A549 (cell line): ENCODE measurements at places on chromosomes 12 and 14.

DNA sequence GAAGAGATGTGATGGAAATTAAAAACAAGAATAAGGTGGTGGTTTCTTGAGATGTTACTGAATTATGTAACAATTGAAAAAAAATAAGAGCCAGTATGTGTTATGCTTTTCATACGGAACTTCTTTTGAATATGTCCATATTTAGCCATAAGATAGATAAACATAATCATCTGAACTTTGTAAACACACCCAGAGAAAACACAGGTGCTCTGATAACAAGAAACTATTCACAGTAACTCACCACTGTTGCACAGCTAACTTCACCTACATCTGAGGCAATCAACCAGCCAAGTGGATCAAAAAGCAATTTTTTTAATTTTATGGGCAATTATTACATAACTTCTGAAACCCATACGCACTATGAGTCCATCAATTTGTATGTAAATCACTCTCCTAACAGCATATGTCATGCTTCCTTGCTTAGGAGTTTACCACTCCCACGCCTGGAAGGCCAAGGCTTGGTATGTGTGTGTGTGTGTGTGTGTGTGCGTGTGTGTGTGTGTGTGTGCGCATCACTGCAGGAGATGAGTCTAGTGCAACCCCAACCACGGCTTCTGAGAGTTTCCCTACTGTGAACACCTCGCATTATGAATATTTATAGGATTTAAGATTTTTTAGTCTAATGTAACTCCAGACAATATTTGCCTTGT lies 443.4 kb downstream of the BCAT1 start:
- DNase-seq = no peak

DNA sequence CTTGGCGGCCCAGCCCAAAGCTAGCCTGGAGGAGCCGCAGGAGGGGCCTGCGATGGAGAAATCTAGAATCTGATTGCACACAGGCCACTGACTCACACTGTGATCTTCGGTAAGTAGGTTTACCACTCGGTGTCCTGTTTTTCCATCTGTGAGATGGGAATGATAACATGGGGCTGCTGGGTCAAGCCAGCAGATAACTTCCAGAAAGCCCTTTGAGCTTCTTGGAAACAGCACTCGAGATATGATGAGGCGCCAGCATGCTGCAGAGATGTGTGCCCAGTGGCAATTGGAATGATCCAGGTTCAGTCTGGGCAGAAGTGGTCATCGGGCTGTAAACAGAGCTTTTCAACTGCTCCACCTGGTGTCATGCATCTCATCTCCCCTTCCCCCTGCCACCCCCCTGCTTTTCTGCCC lies 771.3 kb upstream of the TBX3 start:
- DNase-seq = no peak

DNA sequence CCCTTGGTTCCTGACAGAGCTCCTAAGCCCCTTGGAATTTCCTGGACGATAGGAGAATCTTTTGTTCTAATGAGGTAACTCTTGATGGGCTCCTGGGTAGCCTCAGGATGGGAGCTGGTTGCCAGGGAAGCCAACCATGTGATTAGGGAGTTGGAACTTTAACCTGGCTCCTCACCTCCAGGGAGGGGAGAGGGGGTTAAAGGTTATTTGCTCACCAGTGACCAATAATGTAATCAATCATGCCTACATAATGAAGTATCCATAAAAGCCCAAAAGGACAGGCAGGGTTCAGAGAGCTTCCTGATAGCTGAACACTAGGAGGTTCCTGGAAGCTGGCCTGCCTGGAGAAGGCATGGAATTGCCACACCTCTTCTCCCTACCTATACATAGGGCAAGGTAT lies 6.2 kb upstream of the CNOT2 start:
- DNase-seq = no peak

DNA sequence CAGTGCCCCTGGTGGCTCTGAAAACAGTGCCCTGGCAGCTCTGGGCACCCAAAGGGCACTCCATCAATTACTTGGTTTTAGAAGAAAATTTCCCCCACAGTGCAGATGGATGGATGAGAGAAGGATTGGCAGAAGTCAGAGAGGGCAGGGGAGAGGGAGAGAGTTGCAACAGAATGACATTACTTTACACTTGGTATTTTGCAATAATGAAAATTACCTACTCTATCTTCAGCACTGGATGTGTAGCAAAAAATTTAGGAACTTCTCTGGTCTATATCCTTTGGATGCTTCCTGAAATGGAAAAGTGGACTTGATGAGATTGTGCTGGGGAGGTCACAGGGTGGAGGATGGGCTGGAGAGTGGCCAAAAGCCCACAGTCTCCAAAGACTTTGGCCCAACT lies 193.2 kb downstream of the CHST11 start:
- DNase-seq = no peak

DNA sequence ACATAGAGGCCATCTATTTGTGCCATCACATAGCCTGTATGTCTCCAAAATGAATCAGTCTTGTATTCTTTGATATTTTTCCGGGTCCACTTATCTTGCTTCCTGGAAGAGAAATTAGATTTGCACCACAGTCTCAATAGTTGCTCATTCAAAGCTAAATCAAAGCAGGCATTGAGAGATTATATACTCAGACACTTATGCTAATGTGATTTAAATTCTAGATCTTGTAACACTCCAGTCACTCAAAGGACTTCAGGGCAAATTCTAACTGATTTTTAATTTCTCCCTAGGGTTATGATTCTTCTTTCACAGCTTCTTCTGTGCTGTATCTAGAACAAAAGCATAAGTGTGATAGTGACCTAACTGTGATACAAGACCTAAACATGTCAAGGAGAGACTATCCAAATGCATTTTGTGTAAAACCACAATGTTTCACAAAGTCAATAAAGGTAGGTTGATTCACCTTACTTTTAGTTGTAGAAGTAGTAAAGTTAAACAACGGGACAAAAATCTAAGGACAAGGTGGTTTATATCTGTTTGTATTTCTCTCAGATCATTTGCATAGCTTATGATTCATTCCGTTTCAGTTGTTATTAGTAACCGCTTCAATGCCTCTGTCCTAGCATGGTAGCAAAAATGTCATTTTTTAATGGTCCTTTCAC lies 26.8 kb downstream of the PLBD1 start:
- DNase-seq = no peak

DNA sequence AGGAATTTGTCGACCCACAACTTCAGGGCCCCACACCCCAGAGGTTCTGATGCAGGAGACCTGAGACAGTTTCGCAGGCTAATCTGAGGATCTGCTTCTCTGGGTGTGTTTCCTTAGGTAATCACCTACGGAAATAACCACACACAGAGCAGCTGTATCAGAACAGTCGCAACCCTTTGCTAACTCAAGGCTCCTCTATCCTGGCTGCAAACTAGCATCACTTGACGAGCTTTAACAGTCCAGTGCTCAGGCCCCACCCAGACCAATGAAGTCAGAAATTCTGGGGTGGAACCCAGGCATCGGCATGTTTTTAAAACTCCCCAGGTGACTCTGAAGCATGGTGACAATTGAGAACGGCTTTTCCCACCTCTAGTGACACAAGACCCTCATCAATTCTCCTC lies 20.7 kb downstream of the SLC7A7 start:
- no peak for DNase-seq

DNA sequence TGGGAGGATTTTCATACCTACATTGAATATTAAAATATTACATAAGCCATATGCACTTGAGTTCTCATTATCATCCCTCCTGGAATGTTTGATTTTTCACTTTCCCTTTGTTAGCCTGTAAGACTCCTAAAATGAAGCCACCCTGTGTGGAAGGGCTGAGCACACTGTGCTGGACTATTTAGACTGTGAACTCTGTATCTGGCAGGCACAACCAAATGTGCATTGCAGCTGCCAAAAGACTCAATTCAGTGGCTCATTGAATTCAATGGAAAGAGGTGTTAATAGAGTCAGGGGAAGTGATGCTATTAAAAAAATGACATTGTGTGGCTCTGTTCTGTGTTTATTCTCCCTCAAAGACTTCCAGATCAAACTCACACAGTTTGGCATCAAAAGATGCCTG lies 111.1 kb downstream of the SMOC1 start:
- no peak for DNase-seq

GRCh38 chr12:9940375-9940774 lies 8.2 kb upstream of the CLEC2A start:
- no peak for DNase-seq

DNA sequence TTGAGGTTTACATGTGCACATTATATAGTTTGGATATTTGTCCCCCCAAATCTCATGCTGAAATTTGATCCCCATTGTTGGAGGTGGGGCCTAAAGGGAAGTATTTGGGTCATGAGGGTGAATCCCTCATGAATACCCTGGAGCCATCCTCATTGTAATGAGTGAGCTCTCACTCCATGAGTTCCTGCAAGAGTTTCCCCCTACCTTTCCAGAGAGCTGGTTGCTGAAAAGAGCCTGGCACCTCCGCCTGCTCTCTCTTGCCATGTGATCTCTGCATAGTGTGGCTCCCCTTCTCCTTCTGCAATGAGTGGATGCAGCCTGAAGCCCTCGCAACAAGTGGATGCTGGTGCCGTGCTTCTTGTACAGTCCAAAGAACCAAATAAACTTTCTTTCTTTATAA lies 234.3 kb upstream of the DIO2 start:
- DNase-seq = no peak

- DNase-seq = no peak
Observed at GRCh38 chr12:66627270-66627987, 51.4 kb downstream of the GRIP1 start.

GRCh38 chr12:102879144-102879763 lies 37.8 kb downstream of the PAH start:
- peak; percentile 75 for DNase-seq

GRCh38 chr14:60616461-60616959 lies 32.8 kb downstream of the SIX1 start:
- no peak for DNase-seq

DNA sequence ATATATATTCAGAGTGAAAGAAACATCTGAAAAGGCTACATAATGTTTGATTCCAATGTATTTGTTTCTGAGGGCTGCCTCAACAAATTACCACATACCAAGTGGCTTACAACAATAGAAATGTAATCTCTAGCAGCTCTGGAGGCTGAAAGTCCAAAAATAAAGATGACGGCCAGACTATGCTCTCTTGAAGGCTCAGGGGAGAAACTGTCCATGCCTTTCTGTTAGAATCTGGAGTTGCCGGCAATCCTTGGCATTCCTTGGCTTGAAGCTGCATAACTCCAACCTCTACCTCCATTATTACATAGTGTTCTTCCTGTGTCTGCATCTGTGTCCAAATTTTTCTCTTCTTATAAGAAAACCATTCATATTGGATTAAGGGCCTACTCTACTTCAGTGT lies 68.1 kb upstream of the PLEKHG7 start:
- no peak for DNase-seq

DNA sequence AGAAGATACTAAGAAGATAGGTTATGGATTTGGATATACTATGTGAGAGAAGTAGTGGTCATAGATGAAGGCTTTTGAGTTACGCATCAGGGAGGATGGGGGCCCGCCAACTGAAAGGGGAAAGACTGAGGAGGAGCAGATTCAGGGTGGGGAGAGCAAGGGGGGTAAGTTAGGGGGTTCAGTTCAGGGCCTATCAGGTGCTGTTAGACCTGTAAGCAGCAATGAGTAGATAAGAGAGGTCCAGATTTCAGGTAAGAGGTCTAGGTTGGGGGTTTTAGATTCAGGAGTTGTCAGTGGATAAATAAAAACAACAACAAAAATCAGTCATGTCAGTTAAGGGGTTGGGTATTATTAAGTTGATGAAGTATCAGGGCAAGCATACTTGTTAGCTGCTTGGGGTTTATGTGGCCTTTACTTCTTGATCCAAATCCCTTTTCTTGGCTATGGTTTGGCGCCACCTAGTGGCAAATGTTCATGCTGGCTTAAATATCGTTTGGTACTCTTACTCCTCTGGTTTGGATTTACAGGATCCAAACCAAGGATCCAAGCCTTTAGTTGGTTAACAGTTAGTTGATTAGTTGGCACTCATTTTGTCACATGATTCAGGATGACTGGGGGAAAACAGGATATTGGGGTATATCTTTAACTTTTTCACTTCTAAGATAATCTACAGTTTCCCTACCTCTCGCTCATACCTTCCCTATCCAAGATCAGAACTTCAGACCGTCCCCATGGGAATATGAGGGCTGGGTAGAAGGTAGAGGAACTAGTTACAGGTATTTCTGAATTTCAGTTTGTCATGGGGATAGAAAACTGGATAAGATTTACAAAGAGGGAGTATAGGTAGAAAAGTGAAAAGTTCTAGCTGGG lies 65.1 kb downstream of the PCNX1 start:
- peak; percentile 86 for DNase-seq

DNA sequence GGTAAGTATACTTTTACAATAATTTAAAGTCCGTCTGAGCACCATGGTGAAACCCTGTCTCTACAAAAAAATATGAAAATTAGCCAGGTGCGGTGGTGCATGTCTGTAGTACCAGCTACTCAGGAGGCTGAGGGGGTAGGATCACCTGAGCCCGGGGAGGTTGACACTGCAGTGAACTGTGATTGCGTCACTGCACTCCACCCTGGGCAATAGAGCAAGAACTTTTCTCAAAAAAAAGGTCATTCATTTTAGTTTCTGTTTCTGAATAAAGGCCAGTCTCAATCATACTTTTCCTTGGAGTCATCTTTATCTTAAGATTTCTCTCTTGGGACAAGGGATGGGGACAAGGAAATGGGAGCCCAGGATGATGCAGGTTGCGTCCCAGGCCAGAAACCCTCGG lies 12.9 kb downstream of the ANKRD13A start:
- DNase-seq = no peak

GRCh38 chr12:96578526-96579125 lies 89.2 kb downstream of the CFAP54 start:
- peak; percentile 48 for DNase-seq

GRCh38 chr12:13223179-13223804 lies 26.8 kb downstream of the EMP1 start:
- DNase-seq = peak; percentile 86

DNA sequence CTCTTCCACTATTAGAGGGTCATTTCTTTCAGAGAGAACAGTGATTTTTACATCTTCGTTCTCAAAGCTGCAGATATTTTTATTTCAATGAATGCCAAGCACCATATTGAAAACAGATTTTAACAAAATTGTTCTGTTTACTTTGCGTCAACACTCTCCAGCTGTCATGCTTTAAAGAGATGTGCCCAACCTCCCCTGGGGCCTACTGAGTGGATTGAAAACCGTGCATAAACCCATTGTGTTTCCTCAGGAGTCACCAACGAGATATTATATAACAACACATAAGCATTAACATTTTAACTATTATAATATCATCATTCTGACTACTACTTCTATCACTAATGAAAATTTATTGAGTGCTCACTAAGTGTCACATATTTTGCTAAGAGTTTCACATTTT lies 81.6 kb downstream of the MYF5 start:
- DNase-seq = no peak
